ENCODE measurements at places on chromosomes 7 and 10.

DNA sequence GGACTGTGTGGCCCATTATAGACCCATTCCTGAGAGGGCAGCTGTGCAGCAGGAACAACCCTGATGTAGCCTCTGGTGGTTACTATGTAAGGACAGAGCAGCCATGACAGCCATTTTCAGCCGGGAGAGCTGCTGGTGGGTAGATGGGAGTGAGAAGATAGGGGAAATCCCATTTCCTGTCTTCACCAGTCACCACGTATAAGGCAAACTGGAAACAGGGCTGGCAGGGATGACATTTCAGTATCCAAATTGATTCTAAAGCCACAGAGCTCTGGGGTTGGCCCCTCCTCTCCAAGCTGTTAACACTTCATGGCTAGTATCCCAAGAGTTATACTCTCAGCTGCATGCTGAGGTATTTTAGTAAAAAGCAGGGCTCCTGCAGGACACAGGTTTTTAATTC, 15.2 kb upstream of the FZD1 start:
- no peak for DNase-seq

DNA sequence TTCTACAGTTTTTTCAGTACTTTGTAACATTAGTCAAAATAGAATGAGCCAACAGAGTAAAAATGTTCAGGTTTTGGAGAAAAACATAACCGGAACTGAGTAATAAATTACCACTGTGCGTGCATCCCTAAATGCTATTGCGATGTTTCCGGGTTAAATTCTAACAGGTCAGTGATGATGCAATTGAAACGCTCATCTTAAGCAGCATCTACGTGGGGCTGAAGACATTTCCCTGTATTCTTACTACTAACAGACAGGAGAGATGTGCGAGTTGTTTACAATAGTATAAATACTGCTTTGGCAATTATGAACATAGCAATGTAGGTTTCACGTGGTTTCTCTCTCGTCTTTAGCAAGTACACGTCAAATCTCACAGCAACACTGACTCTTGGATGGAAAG, 149.4 kb downstream of the USP6NL start:
- DNase-seq = no peak

GRCh38 chr7:34622771-34623250, 35.2 kb upstream of the NPSR1 start:
- DNase-seq = no peak

DNA sequence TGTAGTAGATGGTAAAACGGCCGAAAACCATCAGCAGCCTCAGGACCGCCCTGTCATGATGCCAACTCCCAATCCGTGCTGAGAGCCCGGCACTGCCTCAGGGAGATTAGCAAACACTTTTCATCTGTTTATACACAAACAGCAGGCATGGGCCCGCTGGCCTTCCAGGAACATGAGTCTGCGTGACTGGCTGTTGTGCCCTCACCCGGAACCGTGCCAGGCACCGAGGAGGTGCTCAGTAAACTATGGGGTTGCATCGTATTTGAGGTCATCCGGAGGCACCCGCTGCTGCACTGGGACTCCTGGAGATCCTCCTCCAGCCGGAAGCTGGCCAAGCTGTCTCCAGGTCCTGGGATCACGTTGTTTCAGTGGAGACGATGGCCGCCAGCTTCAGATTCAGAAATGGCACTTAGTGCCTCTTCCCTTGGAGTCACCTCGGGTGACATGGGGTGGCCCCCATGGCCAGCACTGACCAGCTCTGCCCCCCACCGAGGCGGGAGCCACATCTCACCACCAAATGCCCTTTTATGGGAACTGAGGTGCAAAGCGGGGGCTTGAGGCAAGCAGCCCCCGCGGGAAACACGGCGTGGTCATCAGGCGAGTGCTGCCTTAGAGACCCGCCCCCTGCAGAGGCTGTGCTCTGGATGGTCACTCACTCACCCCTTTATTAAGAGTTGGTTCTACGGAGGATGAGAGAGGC, 585.9 kb downstream of the PTPRN2 start:
- no peak for DNase-seq

GRCh38 chr7:123773481-123773880, 24.7 kb upstream of the WASL start:
- DNase-seq = no peak

DNA sequence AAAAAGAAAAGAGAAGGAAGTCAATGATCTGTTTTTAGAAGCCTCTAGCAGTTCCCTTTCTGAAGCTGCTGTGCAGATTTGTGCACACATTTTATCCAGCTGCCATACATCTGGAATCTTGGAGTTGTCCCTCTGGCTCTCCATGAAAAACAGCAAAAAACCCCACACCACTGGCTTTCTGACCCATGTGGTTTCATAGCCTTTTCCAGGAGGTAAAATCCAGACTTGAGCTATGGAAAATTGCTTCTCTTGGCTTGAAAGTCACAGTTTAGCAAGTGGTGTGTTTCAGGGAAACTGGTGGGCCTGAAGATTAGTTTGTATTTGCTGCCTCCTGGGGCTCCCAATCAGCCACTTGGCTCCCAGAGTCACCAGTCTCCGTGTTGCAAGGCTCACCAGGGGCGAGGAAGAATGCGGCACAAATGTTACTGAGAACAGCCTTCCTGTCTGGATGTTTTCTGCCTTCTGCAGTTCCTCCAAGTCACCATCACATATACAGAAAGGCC, 50.1 kb upstream of the ADRB1 start:
- no peak for DNase-seq

DNA sequence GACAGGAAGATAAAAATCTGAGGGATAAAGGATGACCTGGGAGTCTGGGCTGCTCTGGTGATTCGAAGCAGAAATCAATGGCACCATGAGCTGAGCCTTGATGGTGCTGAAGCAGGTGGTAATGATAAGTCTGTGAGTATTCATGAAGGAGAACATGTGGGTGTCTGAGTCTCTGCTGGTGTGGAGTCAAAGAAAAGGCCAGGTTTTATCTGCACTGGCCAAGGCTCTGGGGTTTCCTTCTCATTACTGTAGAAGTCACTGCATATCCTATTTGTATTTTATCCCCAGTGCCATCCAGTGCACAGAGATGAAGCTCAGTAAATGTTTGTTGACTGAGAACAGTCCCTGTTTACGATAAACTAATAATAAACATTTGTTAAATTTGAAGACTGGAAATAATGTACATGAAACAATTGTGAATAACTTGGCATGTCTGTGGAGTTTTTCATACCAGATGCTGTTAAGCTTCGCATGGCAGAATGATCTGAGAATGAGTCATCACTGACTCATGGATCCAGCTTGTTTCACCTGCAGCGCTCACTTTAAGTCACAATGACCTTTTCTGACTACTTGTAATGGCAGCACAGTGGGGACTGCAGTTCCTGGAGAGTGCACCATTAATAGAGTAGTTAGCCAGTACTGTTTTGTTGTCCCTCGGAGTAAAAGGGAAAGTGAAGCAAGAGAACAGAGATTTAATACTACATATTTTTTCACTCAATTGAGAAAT, 538.5 kb downstream of the HTR7 start:
- DNase-seq = no peak

GRCh38 chr7:32670110-32671025, 175.1 kb downstream of the AVL9 start:
- peak; percentile 74 for DNase-seq

DNA sequence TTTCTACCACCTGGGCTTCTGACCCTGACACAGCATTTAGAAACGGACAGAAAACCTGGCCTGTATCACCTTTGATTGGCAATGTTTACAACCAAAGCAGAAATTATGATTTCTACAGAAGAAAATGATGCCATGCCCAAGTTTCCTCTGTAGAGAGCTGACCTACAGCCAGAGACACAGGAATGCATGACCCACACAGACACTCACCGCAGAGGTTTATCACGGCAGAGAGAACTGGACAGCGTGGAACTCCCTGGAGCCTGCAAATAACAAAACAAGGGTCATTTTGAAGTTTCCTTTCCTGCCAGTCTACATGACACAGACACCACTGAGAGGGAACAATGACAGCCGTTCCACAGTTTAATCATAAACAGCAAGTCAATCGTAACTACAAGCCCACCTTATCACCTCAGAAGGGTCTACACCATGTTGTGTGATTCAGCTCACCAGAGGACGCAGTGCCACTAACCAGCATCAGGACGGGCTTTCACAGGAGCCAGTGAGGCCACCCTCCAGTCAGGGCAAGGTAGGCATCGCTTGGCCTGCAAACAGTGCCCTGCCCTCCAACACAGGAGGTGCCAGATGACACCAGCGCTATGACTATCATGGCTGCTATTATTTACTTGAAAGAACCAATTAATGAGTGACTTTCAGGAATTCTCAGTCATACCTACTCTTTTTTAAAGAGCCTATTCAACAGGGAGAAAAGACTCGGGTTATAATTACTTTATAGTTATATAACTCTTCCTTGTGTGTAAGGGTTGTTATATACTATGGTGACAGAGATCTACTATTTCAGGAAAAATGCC, 139.9 kb downstream of the TNS3 start:
- DNase-seq = no peak

DNA sequence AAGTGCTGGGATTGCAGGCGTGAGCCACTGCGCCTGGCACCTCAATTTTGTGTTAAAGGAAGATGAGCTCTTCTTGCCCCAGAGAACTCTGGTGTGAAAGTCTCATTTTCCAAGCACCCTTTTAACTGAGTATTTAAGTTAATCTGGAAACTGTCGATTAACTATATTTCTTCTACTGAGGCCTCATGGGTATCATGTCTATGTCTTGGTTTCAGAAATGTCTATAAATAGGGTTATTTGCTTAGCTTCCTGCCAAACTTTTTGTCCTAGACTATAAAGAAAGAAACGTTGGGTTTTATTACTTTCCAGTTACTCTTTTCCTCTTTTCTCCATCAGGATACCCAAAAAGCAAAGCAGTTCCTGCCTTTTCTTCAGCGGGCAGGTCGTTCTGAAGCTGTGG, 102.4 kb downstream of the LRRC4 start:
- DNase-seq = no peak

DNA sequence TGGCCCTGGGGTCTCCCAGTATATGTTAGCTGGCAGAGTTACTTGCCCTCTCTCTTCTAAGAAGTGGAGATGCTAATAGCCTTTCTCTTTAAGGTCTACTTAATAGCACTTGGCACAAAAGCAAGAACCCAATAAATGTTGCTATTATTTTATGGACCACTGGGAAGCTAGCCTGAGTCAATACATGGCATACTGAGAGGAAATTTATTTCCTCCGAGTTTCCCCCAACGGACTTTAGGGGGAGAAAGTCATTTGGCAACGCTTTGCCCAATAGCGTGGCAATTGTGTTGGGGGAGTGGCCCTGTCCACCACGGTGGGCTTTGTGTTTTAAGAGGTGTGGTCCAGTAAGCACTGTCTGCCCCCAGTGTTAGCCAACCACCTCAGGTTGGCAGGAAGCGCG, 87.4 kb upstream of the SMNDC1 start:
- no peak for DNase-seq

DNA sequence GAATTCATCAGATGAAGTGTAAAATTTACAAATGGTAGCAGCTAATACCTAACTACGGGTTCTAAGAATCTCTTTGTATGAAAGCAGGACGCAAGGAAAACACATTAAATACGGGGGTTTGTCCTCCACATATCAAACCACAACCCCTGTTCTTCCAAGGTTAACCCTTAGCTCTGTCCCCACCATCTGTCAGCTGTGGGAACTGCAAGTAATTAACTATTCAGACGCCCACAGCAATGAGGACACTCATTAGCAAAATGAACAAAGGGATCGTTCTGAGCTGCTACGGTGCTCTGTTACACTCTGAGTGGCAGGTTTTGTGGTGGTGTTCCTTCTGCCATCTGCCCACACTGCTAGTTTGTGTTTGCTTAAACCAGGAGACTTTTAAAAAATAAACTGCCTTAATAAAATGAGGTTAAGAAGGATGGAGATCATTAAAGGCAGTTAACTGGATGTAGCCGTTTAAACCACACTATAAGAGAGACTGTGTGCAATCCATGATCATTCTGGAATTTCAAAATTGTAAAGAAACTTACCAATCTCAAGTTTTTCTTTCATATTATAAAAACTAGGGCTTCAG, 51.4 kb downstream of the C10orf67 start:
- no peak for DNase-seq

DNA sequence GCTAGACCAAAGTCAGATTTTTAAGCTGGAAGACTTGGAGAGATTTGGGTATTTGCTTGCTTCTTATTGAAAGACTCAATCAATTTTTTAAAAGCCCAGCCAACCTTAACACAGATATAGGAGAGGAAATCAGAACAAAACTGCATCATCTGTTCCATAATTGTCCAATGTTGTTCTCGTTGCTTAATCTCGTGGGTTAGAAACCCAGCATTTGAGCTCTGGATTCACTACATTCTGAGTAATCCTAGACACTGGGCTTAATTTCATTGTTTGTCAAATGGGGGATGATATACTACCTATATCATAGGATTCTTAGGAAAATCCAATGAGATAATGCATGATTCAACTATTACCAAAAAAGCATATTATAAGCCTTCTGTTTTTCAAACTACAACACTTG, 48.9 kb downstream of the CALD1 start:
- DNase-seq = no peak

GRCh38 chr10:51162002-51162401, 87.7 kb downstream of the PRKG1 start:
- no peak for DNase-seq

- DNase-seq = no peak
These were observed 990.6 kb upstream of the PHF14 start for GRCh38 chr7:9983048-9983447.

DNA sequence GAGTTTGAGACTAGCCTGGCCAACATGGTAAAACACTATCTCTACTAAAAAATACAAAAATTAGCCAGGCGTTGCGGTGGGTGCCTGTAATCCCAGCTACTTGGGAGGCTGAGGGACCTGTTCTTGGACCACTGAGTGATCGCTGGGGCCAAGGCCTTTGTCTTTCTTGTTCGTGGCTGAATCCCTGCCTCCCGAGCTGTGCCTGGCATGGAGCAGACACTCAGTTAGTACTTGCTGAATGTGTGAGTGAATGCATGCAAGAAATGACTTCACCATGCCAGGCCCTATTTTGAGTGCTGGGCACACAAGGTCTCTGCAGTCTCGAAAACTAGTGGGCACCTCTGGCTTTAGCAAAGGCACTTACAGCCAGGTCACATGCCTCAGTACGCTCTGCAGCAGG, 85.1 kb downstream of the HIP1 start:
- no peak for DNase-seq

DNA sequence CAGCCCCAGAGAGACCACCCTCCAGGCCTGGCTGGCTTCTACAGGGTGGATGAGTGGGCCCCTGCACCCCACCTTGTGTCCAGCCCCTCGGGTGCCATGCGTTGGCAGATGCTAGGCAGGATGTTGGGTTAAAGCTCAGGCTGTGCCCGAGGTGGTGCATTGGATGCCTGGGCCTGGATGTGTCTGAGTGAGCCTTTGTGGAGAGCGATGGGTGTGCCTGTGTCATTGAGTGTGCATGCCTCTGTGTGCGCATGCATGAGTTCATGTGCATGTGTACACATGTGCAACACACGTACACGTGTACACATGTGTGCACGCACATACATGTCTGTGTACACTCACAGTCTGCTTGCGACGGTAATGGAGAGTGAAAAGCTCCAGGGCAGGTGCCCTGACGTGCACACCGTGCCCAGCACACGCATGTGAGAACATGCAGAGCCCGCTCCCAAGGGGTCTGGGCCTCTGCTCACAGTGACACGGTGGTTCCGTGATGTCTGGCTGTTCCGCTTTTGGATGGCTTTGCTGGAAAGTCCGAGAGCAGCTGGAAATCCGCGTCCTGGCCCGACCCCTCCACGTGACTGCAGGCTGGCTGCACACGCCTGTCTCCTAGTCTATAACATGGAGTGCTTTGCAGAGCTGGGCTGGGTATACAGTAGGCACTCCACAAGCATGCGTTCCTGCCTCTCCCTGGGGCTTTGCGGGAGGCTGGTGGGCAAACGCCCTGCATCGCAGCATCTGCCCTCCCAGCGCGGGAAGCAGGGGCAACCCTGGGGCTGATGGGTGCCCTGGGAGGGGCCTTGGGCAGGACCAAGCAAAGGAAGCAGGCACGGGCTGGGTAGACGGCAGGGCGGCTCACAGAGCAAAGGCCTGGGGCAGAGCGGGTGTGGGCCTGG, 36.9 kb downstream of the ELFN1 start:
- peak; percentile 63 for DNase-seq
